ENCODE measurements at places on chromosomes 13 and 19.

GRCh38 chr13:60410299-60410698 is 13.3 kb downstream of the TDRD3 start:
- DNase-seq, result no peak

- no peak for DNase-seq
Observed at GRCh38 chr19:6685962-6686627, 16.1 kb upstream of the TNFSF14 start.

GRCh38 chr19:33811736-33812387 is 15.2 kb downstream of the KCTD15 start:
- DNase-seq, result no peak

DNA sequence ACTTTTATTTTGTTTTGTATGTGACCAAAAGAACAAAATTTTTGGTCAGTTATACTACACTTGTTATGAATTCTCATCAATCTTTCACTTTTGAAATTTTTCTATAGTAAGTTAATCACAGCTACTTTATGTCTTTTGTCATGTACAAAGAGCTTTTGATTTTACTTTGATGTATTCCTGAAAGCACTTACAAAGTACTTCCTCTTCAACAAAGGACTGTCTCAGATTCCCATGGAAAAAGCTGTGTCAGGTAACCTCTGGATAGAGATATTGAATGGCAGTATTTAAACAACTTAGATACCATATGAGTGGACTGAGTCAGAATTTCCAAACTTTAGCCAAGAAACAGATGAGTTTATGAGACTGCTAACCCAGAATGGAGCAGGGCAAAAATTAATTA is 689.3 kb upstream of the ATXN8OS start:
- no peak for DNase-seq

DNA sequence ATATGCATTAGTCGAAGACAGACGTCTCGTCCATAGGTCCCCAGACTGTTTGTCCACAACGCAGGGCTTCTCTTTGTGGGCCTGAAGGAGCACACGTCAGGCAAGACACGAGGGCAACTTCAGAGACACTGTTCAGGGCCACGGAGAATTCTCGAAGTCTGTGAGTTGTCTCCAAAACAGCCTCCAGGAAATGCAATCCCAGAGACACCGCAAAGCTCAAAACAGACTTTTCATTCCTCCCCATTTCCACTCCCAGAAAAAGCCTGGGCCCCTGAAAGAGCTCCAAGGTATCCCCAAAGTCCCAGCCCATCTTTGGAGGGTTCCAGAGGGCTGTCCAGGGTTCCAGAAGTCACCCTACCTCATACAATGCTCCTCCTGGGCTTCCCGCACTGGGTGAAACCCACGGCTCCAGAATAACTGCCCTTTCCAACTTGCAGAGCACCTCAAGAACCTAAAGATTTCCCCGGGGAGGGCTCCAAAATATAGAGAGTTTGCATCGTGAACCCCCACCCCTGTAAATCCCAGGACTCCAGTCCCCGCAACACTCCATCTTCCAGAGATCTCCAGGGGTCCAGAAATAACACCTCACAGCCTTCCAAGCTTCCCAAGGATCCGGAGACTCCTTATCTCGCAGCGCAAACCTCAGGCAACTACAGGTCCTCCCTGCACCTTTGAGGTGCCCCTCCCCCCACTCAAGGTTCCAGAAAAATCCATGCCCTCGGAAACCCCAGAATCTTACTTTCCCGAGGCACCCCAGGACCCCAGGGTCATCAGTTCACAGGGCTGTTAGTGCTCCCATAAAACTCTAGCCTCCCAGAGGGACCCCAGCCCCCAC is 687 bp upstream of the FTL start:
- no peak for DNase-seq

Data from NCI-H2107 (cell line).